ENCODE measurements at places on chromosomes 7 and 10.

- H3K4me3 ChIP-seq, result no peak overlapping the region
- H3K4me1 ChIP-seq, result no peaks in the 10 kb centered on the region
- no peak overlapping the region for H3K27ac ChIP-seq
- peaks cover 3% of the 10 kb centered on the region for H3K27me3 ChIP-seq
- DNase-seq, result no peak
Measured at GRCh38 chr7:47757921-47758411, 176.1 kb upstream of the TNS3 start.

DNA sequence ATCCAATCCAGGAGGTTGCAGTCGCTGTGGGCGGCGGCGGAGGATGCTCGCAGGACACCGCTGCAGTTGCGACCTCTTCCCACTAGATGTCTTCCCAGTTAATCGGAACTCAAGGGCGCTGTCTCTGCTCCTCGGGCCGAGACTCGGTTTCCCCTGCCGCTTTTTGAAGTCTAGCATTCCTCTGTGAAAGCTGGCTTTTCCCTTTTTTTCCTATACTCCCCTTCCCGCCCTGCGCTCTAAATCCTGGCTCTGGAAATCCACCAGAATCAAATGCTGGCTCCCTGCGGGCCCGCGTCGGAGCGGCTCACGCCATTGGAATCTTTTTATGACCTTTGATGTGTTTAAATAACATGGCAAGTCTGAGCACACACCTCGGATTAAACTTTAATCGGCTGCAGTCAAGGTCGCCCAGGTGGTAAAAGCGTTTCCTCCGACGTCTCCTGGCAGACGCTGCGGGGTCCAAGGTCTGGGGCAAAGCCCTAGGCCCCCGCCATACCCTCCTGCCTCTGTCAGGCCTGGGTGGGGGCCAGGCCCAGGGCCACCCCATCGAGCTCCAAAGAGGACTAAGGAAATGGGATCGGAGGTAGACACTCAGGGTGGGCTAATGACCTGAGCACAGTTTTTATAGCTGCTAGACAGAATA is 10.7 kb upstream of the HOXA13 start:
- no peaks in the 10 kb centered on the region for H3K36me3 ChIP-seq
- no peak for DNase-seq
- H3K27me3 ChIP-seq, result peaks cover 91% of the 10 kb centered on the region
- H3K4me3 ChIP-seq, result peak overlapping the region; percentile 4
- no peaks in the 10 kb centered on the region for H3K4me1 ChIP-seq
- H3K27ac ChIP-seq, result no peak overlapping the region

- H3K27ac ChIP-seq, result no peak overlapping the region
- no peaks in the 10 kb centered on the region for H3K27me3 ChIP-seq
- H3K4me1 ChIP-seq, result no peaks in the 10 kb centered on the region
Measured at GRCh38 chr10:104809288-104810090, 168.4 kb downstream of the SORCS3 start.

DNA sequence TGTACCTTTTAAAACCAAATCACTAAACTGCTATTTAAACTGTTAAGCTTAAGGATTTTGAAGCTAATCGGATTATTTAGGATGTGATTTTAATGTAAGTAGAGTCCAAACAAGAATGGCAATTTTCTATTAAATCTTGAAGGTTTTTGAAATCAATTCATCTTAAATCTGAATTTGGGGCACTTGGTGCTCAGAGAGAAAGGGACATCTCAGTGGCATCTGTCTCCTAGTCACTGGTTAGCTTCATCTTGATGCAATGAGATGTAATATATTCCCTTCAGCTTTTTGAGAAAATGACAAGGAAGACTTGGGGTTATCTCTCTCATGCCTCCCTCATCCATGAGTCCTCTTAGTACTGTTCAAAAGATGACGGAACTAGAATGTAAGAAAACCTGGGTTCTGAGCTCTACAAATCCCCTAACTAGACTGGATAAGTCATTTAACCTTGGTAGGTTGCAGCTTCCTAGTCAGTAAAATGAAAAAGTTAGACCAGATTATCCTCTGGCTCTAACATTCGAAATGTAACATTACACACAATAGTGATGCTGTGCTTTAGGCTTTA is 198.5 kb upstream of the NEBL start:
- H3K36me3 ChIP-seq, result no peaks in the 10 kb centered on the region
- no peak overlapping the region for H3K27ac ChIP-seq
- H3K4me3 ChIP-seq, result no peak overlapping the region
- H3K27me3 ChIP-seq, result no peaks in the 10 kb centered on the region
- H3K4me1 ChIP-seq, result no peaks in the 10 kb centered on the region
- DNase-seq, result no peak

GRCh38 chr7:24052572-24053260 is 231.3 kb upstream of the NPY start:
- H3K36me3 ChIP-seq, result peaks cover 1% of the 10 kb centered on the region
- no peaks in the 10 kb centered on the region for H3K4me1 ChIP-seq
- no peak overlapping the region for H3K4me3 ChIP-seq
